ENCODE measurements at places on chromosomes 4 and X.
A peak's percentile ranks its signal among the peaks of the same experiment; 100 is the strongest.

GRCh38 chrX:122641826-122642225 is 542.3 kb upstream of the GRIA3 start:
- no peak for DNase-seq

DNA sequence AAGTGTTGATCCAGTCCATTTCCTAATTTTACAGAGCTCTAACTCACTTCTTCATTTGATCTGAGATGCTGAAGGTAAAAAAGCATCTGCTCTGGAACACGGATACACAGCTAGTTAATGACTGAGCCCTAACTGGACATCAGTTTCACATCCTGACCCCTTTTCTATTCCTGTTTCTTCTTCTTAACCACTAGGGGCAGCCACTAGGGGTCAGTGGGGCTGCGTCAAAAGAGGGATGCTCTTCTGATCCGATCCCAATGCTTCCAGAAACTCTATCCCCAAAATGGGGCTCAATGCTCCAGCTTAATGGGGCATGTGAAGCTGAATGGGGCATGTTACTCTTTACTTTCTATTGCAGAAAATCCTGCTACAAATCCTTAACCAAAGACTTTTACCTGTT is 33.4 kb upstream of the PHKA2 start:
- DNase-seq, result no peak

DNA sequence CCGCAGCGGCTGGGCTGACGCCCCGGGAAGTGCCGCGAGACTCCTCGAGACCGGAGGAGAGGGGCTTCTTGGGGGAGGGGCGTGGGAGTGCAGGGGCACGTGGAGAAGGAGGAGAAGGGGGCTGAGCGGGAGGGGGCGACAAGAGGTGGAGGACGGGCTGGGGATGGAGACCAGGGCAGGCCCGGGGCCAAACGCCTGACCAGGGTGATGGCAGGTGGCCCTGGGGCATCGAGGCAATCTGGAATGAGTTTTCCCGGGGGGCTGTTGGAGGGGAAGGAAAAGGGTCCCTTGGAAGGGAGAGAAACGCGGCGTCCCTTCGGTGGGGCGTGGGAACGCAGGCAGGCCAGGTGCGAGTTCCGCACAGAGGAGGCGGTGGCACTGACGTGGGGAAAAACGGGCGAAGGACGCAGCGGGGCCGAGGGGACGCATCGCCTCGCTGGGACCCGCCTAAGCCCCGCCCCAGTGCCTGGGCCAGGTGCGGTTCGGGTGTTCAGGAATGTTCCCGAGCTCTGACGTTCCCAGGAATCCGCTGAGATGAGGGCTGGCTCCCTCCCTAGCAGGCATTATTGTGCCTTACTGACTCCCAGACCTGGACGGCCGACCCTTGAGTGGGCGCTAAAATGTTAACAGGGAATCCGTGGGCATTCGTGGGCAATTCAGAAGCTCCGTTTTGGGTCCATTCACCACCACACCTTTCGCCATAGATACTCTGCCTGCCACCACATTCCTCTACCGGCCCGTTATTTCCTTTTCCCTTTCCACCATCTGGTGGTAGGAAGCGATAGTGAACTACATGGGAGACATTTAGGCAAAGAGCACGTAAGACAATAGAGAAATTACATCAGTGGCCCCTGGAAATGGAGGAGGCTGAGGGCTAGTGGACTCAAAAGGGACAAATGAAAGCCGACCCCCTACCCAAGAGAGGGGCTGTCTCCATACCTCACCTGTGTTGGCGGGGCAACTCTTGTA is 795 bp upstream of the SH3KBP1 start:
- DNase-seq, result peak; percentile 52

GRCh38 chrX:73214426-73215094 is at the start of gene NAP1L2:
NAP1L2 (minus strand) TSS chrX:73214851; CDS start chrX:73214492, 359 bp downstream.
- peak; percentile 59 for DNase-seq

DNA sequence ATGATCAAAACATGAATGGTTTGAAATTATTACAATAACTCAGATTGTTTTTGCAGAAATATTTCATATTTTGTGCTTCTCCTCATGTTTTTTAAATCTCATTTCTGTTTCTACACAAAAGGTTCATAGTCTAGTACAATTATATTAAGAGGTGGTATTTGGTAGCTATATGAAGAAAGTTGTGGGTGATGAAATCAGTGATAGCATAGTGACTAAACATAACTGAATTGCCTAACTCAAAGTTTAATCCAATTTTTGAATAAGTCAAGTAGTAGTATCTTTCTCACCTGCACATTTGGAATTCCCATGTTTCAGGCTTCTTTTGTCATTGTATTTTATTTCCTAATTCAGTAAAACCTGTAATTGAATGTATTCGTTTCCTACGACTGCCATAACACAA is 648.7 kb downstream of the GRID2 start:
- DNase-seq, result no peak

DNA sequence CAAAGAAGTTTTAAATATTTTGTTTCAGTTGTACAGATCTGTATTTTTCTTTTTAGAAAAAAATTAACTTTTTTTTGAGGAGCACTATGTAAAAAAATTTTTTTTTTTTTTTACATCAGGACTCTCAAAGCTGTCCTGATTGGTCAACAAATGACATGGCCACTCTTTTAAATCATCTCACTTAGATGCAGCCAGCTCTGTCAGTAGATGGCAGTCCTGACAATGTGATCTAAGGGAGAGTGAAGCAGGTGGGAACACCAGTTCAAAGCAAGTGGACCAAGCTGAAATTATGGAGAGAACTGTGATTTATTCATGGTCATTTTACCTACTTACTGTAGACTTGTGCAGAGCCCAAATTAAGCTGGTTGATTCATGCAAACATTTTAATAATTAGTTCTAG is 174.7 kb upstream of the GPRIN3 start:
- DNase-seq, result no peak

DNA sequence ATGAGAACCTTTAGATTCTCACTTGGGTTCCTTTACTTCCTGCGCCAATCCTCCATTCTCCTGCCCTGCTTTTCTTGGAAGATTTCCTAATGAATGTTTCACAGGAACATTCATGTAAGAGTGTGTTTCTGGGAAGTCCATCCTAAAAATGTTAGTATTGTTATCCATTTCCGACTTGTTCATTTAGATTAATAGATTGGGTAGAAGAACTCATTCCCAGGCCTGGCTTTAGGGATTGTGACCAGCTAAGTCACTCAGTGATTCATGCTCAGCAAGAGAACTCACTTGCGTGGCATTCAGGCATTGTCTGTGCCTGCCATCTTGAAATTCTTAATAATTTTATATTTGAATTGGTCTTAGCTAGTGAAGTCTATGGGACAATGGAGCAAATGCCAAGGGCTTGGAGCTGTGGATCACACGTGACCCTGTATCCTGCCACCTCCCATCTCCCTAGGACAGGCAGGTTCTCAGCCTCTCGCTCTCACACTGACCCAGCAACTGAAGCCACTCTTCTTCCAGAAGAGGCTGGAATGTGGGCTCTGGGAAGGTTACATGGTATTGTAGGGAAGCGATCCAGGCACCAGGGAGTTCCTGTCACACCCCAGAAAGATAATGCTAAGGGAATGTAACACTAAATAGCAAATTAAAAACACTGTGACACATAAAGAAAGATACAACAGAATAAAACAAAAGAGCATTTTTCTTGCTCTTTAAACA is 562.1 kb downstream of the TMA16 start:
- DNase-seq, result no peak

GRCh38 chrX:83759872-83760271 is 101.1 kb upstream of the CYLC1 start:
- DNase-seq, result no peak

DNA sequence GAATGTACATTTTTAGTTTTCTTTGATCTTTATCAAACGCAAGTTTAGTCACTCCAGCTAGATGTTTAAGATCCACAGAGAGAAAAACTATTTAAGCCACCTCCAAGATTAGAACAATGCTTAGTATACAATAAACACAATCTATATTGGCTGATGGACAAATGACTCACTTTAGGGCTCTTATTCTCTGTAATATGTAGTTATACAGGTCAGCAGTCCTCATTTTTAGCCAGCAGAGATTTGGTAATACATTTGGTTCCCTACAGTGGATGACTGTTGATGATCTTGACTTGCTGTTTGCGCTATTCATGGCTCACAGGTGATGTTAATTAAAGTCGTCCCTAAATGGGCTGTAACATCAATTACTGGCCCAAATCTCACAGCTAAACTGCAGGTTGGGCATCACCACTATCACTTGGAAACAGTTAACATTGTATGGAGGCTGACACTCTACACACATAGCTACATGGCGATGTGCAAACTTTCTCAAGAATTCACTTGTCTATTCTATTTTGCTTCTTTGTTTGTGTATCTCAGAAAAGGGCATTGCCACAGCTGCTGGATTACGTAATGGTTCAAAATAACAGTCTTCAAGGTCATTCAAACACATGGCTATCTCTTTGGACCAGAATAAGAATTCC is 11.8 kb upstream of the DTHD1 start:
- DNase-seq, result no peak

DNA sequence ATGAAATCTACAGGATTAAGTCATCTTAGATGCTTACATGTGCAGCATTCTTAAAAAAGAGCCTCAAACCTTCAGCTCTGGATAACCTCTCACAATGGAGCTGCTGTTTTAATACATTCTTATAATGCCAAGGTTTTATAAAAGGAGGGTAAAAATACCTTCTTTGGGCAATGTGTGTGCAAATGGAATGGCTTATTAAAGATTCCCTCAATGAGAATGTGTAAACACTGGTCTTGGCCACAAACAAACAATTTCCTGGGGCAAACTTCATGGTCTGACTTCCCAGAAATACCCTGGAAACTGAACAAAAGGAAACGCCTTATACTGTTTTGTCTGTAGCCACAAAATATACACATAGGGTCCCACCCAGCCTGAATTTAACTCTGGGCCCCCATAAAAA is 148.6 kb upstream of the INTU start:
- DNase-seq, result no peak
